ENCODE measurements at places on chromosomes 2 and 18. TPM values are rescaled to one million over a fixed set of nuclear protein-coding genes. Genes with fewer than 3 reads are reported as not detected.

- DNase-seq: no peak
These were observed 17.2 kb upstream of the CABYR start for GRCh38 chr18:24121625-24122024.

CRYGC gene
- not detected for total RNA-seq

GRCh38 chr18:13369756-13370510 lies 151.4 kb downstream of the LDLRAD4 start:
- peak; percentile 27 for DNase-seq

DES gene
- not detected for total RNA-seq

PID1 gene
- 0.25 TPM for total RNA-seq

Data from dermis microvascular lymphatic vessel endothelial cell (primary cell).